ENCODE measurements at places on chromosomes 6 and 20.

DNA sequence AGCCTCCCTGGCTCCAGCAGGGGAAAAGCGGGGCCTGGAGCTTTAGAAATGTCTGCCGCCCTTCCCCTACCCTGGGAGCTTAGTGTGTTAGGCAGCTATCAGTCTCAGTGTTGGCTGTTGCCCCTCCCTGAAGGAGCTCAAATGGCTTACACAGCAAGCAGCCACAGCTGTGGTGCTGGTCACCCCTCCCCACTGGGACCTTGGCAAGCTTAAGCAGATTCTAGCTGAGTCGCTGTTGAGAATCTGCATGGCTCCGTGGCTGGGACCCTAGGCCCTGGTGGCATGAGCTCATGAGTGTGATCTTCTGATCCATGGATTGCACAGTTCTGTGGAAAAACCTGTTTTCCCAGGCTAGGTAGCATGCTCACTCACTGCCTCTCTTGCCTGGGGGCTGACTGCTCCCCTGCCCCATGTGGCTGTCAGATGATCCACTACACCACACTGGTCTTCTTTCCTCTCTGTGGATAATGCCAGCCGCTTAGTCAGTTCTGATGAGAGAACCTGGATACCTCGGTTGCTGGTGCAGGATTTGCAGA, 714.0 kb downstream of the MAFB start:
- no peak for DNase-seq

GRCh38 chr6:162627362-162627761, 100.2 kb downstream of the PRKN start:
- DNase-seq, result no peak

DNA sequence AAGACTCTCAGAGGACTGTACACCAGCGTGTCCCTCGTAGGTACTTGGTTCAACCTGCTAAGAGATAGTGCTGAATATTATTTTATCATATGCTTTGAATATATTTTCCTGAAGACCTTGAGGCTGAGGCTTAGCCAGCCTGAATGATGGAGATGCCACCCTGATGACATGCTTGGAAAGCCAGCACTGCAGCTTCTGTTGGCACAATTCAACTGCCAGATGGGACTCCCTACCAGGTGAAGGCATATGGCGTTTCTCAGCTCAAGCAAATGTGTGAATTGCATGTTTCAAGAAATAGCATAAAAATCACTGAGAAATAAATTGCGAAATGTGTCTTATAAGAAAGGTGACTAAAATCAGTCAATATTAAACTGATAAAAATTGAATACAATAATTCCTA, 228.1 kb upstream of the CST7 start:
- no peak for DNase-seq

DNA sequence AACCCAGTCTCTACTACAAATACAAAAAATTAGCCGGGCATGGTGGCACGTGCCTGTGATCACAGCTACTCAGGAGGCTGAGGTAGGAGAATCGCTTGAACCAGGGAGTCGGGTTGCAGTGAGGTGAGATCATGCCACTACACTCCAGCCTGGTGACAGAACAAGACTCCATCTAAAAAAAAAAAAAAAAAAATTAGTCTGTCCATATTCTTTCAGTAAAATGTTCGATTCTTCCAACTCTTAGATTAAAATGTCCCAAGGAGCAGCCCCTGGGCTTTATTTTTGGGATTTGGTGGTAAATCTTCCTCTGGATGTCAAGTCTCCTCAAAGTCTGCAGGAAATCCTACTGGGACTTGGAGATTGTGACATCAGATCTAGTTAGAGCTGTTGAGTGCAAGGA, 101.0 kb upstream of the EEF1E1 start:
- no peak for DNase-seq

- DNase-seq, result no peak
These were observed 10.8 kb upstream of the PBOV1 start for GRCh38 chr6:138229072-138229471.

DNA sequence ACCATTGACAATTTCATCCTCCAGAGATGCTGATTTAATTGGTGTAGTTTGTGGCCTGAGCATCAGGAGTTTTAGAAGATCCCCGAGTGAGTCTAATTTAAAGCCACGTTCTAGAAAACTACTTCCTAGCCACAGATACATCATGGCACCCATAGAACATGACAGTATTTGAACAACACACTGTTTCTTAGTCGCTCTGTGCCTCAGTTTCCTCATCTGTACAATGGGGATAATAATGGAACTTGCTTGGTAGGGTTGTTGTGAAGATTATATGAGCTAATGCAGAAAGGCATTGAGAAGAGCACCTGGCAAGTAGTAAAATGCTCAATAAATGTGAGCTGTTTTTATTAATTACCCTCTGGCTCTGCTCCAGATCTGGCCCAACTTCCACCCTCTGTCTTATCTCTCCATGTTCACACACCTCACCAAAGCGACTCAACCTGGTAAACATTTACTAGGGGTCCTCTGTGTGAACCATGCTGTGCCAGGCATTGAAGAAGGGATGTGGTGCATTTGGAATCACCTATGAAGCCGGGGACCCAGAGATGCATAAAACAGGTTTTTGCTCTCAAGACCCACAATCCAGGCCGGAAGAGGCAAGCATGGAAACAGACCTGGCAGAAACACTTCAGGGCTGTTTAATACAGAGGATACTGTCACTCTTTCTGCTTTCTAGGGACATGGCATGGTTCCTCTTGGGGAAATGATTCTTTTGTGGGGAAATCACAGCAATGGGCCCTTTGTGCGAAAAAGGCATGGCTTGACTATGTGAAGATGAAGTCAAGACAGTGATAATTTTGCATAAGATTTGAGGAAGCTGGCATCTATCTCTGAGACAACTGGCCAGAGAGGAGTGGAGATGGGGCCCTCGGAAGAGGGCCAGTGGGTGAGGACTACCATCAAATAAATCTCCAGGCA, 16.2 kb upstream of the MRPS18A start:
- DNase-seq, result no peak

- no peak for DNase-seq
These were observed 19.4 kb upstream of the TRIM27 start for GRCh38 chr6:28943223-28943556.
